Astrocyte of the cerebellum (primary cell): ENCODE measurements at places on chromosomes 5 and 9.

DNA sequence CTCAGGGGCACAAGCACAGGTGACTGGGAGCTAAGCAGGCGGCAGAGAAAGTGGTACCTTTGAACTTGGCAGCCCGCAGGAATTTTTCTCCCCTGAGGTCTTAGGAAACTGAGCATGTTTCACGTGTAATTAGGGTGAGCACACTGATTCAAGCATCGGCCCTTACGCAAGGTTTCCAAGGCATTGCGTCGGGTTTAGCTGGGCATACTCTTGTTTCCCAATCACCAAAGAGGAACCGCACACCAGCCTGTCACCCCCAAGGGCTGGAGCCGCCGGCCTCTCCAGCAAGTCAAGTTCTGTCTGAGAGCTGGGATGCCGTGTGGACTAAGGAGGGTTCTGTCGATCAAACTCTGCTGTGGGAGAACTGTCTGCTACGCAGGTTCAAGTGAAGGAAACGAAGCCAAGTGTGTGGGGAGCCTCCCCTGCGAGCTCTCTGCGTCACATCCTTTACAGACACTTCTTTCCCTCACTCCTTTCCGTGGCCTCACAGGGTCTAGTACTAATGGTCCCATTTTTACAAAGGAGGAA is 53.0 kb downstream of the ERGIC1 start:
- DNase-seq, result no peak

- no peak for DNase-seq
Observed at GRCh38 chr5:170746075-170746960, 37.2 kb upstream of the GABRP start.

DNA sequence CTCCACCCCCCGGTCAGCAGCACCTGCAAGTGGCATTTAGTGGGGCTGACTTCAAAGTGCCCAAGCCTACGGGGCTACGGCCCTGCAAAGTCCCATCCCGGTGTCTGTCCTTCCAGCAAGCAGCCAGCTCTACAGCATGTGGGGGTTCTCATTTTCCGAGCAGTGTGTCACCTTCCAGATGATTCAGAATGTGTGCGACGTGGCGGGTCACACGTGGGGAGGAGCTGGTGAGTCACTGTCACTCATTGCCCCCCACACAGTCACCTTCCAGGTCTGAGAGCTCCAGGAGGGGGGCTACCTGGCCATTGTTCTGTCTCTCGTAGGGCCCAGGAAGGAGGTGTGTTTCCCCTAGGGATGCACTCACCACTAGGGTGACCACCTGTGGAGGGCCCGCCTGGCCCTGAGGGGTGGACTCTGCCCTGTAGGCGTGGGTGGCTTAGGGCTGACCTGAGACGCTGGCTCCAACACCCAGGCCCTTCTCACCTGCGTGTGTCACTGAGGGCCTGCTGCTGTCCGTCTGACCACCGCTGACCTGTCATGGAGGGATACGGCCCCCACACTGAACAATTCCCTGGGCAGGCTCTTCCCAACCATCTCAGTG is 70.2 kb downstream of the SEMA4D start:
- DNase-seq, result no peak

DNA sequence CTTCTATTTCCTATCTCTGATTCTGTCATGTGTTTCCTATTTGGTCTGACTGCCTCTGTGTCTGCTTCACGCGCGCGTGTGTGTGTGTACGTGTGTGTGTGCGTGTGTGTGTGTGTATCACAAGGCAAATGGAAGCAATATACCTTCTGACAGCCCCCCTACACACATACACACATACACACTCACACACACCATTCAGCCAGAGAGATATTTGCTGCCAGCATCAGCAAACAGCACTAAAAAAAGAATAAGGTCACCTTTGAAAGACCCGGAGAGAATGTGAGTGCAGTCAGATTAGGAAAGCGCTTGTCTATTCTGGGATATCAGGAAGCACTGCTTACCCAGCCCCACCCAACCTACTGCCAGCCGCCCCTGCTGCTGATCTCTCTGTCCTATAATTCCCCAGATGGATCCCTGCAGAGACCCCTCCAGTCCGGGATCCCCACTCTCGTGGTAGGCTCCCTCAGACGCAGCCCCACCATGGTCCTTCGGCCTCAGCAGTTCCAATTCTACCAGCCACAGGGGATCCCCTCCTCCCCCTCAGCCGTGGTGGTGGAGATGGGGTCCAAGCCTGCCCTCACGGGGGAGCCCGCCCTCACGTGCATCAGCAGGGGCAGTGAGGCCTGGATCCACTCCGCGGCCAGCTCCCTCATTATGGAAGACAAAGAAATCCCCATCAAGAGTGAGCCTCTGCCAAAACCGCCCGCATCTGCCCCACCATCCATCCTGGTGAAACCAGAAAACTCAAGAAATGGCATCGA is 45.7 kb downstream of the PLAC8L1 start:
- no peak for DNase-seq

- DNase-seq, result peak; percentile 18
Observed at GRCh38 chr5:83145882-83146331, 68.6 kb downstream of the XRCC4 start.

DNA sequence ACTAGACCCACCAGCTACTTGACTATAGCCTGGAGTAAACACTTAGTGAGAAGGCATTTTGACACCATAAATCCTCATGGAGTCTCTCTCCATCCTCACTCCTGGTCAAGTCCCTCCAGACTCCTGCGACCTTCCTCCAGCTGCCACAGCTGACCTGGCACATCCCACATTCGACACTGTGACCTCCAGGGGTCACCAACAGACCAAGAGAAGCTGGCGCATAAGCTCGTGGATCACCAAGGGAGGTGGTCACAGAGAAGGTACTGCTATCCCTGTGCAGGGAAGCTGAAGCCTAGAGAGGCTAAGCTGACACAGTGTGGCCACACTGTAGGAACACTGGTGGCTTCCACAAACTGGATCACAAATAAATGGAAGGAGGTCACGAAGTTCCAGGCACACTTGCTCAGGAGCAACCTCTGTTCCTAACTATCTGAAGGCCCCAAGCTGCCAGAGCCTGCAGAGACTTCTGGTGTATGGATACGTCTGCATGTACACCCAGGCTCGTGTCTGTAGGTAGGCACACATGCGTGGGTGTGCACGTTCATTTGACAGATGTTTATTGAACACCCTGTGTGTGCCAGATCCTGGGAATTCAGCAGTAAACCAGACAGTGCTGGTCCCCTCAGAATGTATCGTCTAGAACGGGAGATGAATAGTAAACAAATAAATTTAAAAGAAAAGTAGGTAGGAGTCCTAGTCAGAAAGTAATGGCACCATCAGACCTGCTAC is 104.4 kb downstream of the C5orf15 start:
- DNase-seq, result no peak

DNA sequence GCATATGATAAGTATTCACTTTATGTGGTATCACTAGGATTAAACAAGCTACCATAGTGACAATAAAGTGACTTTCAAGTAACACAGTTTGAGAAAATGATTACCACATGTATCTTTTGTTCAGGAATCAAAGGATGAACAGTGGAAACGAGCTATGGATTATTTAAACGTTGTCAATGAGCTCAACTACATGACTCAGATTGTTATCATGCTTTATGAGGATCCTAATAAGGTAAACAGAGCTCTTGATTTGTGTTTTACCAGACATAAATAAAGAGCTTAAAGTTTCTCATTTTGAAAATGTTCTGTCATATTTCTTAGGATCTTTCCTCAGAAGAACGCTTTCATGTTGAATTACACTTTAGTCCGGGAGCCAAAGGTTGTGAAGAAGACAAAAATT is 57.4 kb downstream of the PPIP5K2 start:
- DNase-seq, result no peak

DNA sequence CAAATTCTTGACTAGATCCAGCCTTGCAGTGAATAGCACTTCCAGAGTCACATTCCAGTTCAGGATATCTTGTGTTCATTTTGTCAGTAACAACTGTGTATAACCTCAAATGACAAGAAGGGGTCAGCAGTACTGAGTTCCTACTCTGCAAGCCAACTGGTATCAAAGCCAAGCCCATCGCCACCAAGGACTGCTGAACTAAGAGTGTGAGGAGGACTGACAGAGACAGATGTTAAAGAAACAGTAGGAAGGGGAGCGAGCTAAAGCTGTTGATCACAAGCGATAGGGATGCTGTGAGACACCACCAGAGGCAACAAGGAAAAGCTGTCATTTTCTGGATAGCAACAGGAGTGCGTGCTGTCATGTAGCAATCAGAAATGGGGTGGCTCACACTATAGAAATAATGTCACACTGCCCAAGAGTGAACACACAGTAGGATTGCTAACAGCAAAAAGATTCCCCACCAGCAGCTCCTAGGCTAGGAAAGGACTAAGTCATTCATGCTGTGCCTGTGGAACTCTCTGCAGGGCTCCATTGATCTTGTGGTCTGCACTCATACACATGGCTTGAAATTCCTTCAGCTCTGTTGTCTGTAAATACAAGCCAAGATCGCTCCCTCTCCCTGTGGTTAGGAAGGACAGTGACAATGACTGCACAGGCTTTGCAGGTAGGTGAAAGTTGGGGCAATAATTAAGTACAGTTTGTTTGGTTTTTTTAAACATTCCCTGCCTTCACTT is 658.6 kb downstream of the NR2F1-AS1 start:
- peak; percentile 32 for DNase-seq

DNA sequence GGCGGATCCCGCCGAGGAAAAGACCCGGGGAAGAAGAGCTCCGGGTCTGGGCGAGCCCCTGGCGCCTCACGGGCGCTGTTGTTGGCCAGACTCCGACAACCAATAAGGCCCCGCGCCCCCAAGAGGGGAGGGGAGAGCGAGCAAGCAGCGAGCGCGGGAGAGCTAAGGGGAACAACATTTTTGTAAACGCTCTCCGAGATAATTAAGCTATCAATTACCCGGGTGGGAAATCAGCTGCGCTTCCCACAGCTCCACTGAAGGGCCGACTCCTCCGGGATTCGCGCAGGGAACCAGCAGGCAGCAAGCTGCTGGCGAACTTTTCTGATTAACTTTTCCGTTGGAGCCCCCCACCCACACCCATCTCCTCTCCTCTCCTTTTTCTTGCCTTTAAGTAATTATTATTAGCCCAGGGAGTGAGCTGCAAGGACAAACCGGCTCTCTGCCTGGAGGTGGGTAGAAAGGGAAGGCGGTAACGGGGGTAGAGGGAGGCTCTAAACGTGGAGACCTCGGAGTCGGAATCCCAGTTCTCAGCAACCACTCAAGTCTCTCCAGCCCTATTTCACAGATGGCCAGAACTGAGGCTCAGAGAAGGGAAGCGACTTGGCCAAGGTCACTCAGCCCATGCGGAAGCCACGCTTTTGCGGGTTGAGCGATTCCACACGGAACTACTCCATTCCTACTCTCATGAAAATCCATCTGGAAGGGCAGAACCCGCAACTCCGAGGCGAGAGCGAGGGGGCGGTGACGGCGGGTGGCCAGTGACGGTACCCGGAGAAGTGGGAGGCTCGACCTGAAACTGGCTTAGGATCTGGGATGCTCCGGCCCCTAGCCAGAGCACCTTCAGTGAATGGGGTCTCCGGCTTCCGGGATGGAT is 1.3 kb downstream of the ASTN2 start:
- no peak for DNase-seq

DNA sequence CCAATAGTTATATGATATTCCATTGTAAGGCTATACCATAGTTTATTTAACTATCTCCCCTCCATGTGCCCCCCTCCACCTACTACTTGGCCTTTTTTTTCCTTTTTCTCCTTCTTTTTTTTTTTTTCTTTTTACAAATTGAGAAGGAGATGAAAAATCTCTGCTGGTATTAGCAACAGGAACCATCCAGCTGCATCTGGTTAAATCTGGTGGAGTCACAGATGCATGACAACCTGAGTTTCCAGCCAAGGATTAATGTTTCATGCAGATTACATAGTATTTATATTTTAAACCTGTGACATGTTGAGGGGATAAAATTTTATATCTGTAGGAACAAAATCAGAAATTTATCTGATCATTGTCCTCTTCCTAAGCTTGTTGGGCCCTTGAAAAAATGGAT is 128.5 kb upstream of the IQGAP2 start:
- no peak for DNase-seq

DNA sequence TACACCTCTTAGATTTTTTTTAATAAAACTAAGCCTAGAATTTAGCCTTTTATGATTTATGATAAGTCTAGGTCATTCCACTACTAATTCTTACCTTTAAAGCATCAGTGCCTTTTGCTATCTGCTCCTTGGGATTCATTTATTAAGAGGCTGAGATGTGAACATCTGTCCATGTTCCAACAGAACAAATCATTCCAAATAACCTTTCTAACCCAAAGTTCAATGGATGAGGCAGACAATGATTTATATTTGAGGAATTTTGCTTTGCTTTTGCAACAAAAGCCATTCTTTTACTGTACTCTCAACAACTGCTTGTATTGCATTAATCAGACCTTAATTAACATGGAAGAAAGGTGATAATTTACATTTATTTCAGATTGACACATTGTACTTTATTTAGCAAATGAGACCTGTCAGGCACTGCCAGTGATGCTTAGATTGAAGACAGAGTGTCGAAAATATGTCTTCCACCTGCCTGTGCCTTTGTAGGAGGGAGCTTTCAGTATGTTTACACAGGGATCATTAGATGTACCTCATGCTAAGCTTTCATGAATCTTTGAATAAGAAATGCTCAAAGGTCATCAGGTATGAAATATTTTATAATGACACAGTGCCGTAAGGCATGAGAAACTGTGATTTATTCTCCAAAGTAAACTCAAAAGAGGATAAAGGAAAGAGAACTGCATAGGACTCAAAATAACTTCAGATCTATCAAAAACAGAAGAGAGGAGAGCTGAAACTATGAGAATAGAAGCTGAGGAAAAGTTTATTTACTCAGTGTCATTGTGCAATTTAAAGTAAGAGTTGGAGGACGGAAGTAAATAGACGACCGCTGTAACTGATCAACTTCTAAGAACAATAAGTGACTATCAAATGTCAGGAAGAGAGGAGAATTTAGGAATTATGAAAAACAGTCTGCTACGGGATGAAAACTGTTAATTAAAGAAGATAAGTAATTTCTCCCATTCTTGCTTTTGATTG is 36.7 kb upstream of the IZUMO3 start:
- no peak for DNase-seq

DNA sequence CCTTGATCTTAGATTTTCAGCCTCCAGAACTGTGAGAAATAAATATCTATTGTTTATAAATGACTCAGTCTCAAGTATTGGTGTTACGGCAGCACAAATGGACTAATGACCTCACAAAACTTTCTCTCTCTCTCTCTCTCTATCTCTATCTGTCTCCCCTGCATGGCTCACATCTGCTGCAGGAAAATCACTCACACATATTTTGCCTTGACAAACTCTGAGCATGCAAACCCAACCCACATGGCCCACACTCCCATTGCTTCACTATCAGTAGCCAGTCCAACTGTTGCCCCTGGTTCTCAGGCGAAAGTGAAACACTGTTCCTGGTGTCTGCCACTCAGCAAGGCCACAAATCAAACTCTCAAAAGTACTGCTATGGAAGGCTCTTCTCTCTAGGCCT is 66.4 kb upstream of the PIK3R1 start:
- DNase-seq, result no peak

DNA sequence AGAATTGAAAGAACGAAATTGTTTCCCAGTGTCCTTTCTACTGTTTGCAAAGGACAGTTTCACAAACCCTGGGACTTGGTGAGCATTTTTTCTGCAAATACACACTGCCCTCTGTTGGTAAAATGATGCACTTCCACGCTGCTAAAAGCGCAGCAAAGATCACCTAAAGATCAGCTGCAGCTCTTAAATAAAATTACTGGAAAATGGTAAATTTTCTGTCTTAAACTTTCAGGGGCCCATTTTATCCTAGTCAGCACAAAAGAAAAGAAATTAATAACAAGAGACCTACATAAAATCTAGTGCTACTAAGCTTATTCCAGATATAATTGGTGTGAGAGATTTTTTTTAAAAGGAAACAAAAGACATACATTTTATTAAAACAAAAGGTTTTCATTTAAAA is 566.0 kb downstream of the CAAP1 start:
- DNase-seq, result peak; percentile 60

- DNase-seq, result no peak
Observed at GRCh38 chr9:77533671-77534070, 114.5 kb downstream of the GNA14 start.
